Posterior cingulate gyrus (tissue), 11 donors: ENCODE measurements at places on chromosomes 1 and 21.

- DNase-seq: no peak
These were observed 1.2 kb downstream of the LRIG2 start for GRCh38 chr1:113074237-113074636.

- DNase-seq: no peak
These were observed 15.4 kb upstream of the ADAR start for GRCh38 chr1:154623358-154623757.

- no peak for DNase-seq
These were observed 41.5 kb downstream of the CHIA start for GRCh38 chr1:111332190-111332589.

GRCh38 chr1:13722808-13723360 is 22.9 kb downstream of the PRDM2 start:
- DNase-seq: no peak

DNA sequence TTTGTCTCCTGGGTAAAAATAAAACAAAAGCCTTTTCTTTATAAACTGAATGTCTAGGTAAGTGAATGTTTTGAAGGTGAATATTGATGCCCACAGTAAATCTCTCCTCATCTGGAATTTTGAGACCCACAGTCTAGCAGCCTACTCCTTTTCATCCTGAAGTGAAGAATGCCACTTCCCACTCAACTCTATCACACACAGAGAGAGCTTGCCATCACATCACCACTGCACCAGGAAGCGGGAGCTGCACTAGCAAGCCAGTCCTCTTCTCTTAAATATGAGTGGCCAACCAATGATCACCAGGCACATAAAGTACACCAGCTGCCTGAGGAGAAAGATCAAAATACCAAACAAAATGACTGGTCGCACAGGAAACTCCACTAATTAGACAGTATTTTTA is 140.8 kb downstream of the MRPL39 start:
- DNase-seq: no peak

- no peak for DNase-seq
These were observed 5.6 kb upstream of the TDRD10 start for GRCh38 chr1:154496383-154496782.

GRCh38 chr1:113875714-113876113 is 4.2 kb upstream of the PTPN22 start:
- no peak for DNase-seq

DNA sequence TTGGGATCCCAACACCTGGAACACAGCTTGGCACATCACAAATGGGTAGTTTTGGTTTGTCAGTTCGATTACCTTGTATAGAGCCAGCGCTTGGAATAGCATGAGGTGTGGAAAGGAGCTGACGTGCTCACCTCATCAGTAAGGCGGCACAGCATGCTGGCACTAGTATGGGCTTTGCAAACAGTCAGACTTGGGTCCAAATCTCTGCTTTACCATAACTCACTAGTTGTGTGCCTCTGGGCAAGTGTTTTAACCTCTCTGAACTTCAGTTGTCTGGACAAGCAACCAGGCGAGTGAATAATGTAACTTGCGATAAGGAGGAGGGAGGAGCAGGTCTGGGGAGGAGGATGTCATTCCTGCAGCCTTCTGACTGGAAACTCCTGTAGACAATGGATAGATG is 26.3 kb upstream of the NEK2 start:
- no peak for DNase-seq

DNA sequence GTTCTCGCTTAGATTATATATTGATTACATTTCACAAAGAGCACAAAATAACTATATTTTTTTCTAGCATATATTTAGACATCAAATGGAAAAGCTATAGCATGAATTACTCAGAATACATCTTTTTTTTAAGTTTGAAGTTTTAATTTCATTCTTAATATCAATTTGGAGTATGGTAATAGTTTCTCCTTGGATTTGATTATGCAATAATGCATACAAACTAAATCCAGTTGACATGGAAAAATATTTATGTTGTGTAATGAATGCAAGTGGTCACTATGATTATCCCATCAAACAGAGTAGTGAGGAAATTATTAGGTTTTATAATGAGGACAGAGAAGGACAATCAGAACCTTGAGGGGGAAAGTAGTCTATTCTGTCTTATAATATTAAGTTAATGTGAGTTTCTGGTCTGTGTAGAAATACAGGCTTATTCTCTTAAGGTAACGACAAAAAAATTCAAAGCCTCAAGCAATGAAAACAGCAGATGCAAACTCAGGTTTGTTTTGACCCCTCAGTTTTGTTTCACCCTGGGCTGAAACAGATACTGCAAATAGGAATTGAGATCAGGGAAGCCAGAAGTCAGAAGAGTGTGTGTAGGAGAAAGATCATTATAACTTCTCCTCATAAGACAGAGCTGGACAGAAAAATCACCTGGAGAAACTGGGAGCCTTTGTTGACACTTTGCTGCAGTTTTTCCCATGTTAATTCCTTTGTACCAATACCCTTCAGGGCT is 23.7 kb downstream of the LRRC8B start:
- DNase-seq: no peak

DNA sequence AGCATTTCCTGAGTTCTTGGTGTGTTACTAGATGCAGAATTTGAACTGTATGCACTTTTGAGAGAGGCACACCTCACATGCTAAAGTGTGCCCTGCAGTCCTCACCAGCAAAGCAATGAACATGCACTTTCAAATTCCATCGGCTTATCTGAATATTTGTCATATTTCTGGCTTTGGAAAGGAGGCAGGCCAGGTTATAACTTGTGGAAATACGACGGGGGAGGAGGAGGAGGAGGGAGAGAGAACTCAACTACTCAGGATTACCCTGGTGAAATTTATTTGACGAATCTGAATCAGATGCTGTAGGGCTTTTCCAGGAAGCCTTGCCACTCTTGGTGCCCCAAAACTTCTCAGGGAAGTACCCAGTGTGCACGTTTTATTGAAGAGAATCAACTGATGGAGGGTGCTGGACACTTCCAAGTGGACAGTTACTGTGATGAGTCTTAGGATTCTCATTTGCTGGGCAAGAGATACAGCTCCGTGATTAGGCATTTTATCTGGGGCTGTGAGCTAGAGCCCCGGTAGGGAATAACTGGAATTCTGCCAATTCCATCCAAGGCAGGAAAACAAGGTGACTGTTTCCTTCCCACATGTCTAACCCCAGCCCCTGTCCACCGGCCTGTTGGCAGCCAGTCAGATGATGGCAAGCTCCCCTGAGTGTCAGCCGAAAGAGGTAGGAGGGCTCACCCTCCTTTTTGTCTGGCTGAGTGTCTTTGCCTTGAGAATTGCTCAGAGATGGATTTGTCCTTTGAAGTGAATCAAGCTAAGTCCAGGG is 3.8 kb downstream of the PDPN start:
- DNase-seq: no peak

DNA sequence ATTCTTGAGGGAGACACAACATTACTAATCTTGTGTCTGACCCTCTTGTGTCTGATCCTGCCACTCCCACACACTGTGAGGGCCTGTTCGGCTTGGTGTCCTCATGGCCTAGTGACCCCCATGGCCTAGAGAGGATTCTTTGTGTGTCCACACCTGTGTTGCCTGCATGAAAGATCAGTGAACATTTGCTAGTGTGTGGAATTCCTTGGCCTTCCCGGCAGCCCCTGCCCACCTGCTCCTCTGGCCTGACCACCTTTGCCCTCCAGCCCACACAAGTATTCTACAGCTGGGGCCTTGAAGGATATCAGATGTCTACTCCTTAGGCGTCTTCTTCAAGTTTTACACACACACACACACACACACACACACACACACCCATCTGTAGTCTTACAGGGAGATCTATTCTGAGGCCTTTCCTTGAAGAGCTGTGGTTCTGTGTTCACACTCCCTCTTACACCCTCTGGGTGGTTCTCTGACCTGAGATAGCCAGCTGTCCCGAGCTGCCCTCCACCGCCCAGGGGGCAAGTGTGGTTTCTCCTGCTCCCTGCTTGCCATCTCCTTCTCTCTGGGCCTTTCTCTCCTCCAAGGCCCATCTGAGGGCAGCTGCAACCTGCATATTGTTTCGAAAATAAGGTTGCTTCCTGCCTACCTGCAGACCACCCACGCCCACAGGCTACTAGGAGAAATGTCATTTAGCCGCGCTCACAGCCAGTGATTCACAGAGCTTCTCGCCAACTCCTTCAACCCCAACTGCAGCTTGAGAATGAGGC is 45.4 kb downstream of the CD247 start:
- no peak for DNase-seq

- DNase-seq: no peak
These were observed 86.7 kb downstream of the DDX20 start for GRCh38 chr1:111842411-111842810.

DNA sequence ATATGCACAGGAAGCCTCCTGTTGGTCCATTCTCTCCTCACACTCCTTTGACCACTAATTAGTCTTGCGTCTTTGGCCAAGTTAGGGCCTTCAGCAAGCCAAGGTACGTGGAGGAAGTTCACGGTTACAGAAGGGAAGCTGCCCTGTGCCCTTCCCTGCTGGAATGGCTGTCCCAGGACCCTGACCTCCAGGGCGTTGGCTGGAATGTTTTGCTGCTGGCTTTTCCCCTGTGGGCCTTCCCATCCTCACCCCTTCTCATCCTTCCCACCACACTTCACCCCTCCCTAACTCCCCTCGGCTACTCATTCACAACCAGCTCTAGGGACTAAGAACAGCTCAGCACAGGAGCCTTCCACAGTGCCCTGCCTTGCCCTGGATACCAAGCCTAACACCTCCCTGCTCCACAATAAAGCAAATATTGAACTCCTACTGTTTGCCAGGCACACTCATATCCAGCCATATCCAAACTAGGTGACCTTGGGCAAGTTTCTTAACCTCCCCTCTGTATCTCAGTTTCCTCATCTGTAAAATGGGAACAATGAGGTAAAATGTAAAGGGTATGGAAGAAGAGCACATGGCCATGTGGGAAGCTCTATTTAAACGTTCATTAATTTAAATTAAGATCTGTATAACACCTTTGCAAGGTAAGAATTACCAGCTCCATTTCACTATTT is 8.8 kb upstream of the CDCP2 start:
- DNase-seq: no peak

DNA sequence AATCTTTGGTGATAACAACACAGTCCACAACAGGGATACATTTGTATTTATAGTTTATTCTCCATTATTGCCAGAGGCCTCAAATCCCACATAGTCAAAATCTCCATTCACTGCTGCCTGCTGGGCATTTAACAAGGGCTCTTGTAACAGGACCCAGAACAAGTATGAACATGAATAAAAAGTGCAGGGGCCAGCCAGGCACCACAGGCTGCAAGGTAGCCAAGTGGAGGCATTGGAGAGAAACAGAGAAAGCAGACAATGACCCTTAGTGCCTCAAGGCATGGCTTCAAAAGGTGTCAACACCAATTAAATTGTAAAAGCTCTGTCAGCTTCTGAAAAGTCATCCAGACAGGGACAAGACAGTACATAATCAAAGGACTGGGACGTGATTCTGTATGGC is 116.8 kb downstream of the ATP6V1G3 start:
- no peak for DNase-seq

DNA sequence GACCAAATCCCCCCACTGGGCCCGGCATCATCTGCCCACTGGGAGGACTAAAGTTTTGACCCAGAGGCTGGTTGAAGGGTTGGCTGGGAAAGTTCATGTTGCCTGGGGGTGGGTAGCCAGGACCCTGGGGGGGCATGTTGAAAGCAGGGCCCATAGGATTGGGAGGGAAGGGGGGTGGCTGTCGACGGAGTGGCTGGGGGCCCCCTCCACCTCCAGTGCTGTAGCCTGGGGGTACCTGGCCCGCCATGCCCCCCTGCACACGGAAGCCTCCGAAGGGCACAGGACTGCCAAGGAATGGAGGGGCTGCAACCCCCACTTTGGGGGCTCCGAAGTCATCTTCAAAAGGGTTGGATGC is 2.2 kb downstream of the PYGO2 start:
- DNase-seq: no peak

DNA sequence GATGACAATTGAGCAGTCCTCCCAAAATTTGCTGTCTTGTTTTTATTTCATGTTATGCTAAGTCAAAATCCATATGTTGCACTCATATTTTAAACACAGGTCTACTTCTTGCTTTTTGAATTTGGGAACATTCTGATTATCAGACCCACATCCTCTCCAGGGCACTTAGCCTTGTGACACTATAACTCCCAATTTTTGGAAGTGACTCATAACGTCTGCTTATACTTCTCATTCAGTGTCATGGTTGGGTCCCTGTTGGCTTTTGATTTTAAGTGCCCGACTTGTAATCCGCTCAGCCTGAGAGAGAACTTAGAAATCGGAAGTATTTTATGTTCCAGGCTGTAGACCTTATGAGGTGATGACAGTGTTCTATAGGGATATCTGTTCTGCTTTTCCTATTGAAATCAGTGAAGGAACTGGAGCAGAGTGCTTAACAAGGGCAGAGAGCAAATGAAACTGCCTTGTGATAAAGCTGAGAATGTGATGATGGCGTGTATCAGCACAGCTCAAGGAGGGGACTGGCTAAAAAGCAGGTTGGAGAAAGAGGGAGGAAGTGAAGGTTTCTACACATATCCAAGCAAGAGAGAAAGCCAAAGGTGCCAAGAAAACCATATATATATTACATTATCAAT is 136.0 kb downstream of the HLX start:
- no peak for DNase-seq

DNA sequence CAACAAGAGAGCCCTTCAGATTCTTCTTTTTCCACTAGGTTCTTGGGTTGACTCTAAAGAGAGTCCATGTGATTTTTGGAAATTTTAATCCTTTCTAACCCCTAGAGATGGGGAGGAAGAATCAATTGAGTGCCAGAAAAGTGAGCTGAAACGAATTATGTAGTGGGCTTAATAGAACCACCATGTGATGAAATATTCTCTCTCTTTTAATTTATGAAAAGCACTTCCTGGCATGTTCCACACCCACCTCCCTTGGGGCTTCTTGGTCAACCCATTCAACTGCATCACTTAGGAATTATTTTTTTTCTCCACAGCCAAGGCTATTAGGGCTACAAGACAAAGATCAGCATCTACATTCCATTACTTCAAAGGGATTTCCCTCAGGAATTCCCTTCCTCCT is 79.6 kb downstream of the ZC3H11B start:
- no peak for DNase-seq

DNA sequence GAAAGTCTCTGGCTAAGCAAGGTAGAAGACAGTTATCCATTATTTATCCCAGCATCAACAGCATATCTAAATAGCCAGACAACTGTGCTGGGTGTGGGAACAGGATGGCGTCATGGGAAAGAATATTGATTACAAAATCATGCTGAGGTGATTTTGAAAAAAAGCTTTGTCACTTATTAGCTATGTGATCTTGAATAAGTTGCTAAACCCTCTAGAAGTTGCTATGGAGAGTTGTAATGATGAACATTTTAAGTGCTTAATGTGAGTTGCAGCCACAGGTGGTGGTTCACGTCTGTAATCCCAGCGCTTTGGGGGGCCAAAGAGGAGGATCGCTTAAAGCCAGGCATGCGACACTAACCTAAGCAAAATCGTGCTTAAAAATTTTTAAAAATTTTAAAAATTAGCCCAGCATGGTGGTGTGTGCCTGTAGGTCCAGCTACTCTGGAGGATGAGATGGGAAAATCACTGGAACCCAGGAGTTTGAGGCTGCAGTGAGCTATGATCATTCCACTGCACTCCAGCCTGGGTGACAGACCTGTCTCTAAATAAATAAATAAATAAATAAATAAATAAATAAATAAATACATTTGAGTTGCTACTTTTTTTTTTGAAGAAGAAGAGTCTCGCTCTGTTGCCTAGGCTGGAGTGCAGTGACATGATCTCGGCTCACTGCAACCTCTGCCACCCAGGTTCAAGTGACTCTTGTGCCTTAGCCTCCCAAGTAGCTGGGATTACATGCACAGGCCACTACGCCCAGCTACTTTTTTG is 33.6 kb downstream of the WNT2B start:
- no peak for DNase-seq
